ENCODE measurements at places on chromosomes 12 and 14. TPM values are rescaled to one million over a fixed set of nuclear protein-coding genes. Genes with fewer than 3 reads are reported as not detected.
A peak's percentile ranks its signal among the peaks of the same experiment; 100 is the strongest.

DNA sequence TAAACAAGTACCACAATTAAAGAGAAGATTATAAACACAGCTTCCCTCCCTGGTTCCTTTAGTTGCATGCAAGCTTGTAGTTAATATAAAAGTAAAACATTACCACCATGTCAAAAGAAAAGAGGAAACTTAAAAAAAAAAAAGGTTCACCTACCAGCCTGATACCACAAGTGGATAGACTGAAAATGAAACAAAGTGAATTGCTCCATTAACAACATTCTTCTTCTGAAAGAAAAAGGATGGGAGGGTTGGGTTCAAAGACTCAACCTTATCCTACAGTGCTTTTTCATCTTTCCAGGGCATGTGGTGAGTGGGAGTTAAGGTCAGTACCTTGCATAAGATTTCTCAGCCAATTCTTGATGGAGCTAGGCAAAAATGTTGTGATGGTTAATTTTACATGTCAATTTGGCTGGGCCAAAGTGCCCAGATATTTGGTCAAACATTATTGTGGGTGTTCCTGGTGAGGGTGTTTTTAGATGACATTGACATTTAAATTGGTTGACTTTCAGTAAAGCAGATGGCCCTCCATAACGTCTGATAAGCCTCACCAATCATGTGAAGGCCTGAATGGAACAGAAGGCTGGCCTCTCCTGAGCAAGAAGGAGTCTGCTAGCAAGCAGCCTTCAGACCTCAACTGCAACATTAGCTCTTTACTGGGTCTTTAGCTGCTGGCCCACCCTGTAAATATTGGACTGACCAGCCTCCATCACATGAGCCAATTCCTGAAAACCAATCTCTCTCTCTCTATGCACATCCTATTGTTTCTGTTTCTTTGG, 28.8 kb downstream of the VCPKMT start:
- no peak for DNase-seq
- H3K27me3 ChIP-seq: no peaks in the 10 kb centered on the region
- H3K36me3 ChIP-seq: peaks cover 2% of the 10 kb centered on the region
- no peaks in the 10 kb centered on the region for H3K4me1 ChIP-seq
- H3K27ac ChIP-seq: no peak overlapping the region

DNA sequence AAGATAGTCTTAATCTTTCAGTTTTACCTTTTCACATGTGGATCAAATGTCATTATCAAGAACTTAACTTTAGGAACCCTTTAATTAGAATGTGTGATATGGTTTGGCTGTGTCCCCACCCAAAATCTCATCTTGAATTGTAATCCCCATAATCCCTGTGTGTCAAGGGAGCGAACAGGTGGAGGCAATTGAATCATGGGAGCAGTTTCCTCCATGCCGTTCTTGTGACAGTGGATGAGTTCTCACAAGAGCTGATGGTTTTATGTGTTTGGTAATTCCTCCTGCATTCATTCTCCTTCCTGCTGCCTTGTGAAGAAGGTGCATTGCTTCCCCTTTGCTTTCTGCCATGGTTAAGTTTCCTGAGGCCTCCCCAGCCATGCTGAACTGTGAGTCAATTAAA, 160.6 kb downstream of the MON2 start:
- no peaks in the 10 kb centered on the region for H3K36me3 ChIP-seq
- H3K27me3 ChIP-seq: peaks cover 8% of the 10 kb centered on the region
- no peak overlapping the region for H3K4me3 ChIP-seq
- no peak overlapping the region for H3K27ac ChIP-seq
- no peak for DNase-seq
- H3K4me1 ChIP-seq: no peaks in the 10 kb centered on the region

GRCh38 chr12:84341467-84342193, 571.0 kb downstream of the SLC6A15 start:
- H3K27ac ChIP-seq: no peak overlapping the region
- no peak overlapping the region for H3K4me3 ChIP-seq
- no peaks in the 10 kb centered on the region for H3K27me3 ChIP-seq
- H3K36me3 ChIP-seq: no peaks in the 10 kb centered on the region

Gene TAS2R31
- 3.2 TPM for total RNA-seq

DNA sequence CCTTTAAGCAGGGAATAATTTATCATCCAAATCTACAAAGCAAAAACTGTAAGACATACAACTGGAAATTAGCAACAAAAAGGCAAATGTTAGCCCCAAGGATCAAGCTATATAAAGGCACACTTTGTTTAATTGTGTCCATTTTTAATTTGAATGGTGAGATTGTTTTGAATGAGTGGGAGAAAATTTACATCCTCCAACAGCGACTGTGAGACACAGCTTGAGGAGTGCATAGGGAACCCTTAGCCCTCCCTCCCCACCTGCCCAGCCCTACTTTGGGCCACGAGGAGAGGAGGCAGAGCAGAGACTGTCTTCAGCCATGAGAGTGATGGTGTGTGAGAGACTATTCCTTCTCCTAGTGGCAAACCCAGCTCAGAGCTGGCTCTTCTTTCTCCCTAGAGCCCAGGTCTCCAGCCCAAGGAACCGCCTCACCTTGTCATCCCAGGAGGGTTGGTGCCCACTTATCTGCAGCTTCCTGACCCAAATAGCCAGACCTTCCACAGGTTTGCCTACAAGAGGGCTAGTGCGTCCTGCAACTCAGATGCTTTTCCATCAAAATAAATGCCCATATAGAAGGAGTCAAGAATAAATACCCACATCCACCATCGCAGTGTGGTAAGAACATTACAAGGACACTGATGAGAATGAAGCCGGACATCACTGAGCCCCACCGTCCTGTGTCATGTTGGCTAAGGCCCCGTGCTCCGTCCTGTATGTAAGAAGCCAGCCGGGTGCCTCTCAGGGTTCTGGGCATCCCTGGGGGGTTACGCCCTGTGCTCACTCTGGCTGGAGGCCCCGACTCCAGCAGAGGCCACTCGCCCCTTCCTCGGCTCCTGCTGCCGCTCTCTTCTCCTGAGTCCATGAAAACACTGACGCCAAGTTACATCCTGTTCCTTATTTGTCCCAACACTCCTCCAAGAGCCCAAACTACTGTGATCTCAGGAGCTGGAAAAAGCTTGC, 36.4 kb upstream of the C14orf180 start:
- no peak overlapping the region for H3K27ac ChIP-seq
- no peak for DNase-seq
- H3K27me3 ChIP-seq: peaks cover 17% of the 10 kb centered on the region
- peaks cover 13% of the 10 kb centered on the region for H3K4me1 ChIP-seq
- no peaks in the 10 kb centered on the region for H3K36me3 ChIP-seq
- no peak overlapping the region for H3K4me3 ChIP-seq

GRCh38 chr12:111276146-111276545, 92.7 kb downstream of the PHETA1 start:
- peaks cover 2% of the 10 kb centered on the region for H3K27me3 ChIP-seq
- H3K36me3 ChIP-seq: peaks cover 3% of the 10 kb centered on the region
- no peaks in the 10 kb centered on the region for H3K4me1 ChIP-seq

Gene OAS2
- 25.9 TPM for total RNA-seq

Gene OVCH1
- not detected for total RNA-seq

Gene ADAMTS20
- not detected for total RNA-seq

- DNase-seq: no peak
- H3K4me3 ChIP-seq: no peak overlapping the region
- no peaks in the 10 kb centered on the region for H3K4me1 ChIP-seq
- H3K27ac ChIP-seq: no peak overlapping the region
- H3K27me3 ChIP-seq: no peaks in the 10 kb centered on the region
Measured at GRCh38 chr14:76282581-76282980, 93.4 kb upstream of the ESRRB start.

DNA sequence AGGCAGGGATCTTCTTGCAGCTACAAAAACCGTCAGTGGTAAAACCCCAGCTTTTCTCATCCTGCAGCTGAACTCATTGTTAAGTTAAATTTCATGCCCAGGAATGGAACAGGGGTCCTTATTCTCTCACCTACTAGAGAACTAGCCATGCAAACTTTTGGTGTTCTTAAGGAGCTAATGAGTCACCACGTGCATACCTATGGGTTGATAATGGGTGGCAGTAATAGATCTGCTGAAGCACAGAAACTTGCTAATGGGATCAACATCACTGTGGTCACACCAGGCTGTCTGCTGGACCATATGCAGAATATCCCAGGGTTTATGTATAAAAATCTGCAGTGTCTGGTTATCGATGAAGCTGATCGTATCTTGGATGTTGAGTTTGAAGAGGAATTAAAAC, 68.9 kb downstream of the DCAF5 start:
- no peaks in the 10 kb centered on the region for H3K27me3 ChIP-seq
- DNase-seq: no peak
- peaks cover 4% of the 10 kb centered on the region for H3K4me1 ChIP-seq
- H3K4me3 ChIP-seq: no peak overlapping the region
- H3K36me3 ChIP-seq: peaks cover 9% of the 10 kb centered on the region

GRCh38 chr12:24821691-24822090, 127.2 kb downstream of the BCAT1 start:
- no peak overlapping the region for H3K27ac ChIP-seq
- H3K36me3 ChIP-seq: no peaks in the 10 kb centered on the region
- no peaks in the 10 kb centered on the region for H3K4me1 ChIP-seq
- no peak overlapping the region for H3K4me3 ChIP-seq

GRCh38 chr12:25106818-25107217, 88.1 kb downstream of the DNAI7 start:
- no peak overlapping the region for H3K27ac ChIP-seq
- no peaks in the 10 kb centered on the region for H3K36me3 ChIP-seq
- no peaks in the 10 kb centered on the region for H3K27me3 ChIP-seq
- no peak for DNase-seq

DNA sequence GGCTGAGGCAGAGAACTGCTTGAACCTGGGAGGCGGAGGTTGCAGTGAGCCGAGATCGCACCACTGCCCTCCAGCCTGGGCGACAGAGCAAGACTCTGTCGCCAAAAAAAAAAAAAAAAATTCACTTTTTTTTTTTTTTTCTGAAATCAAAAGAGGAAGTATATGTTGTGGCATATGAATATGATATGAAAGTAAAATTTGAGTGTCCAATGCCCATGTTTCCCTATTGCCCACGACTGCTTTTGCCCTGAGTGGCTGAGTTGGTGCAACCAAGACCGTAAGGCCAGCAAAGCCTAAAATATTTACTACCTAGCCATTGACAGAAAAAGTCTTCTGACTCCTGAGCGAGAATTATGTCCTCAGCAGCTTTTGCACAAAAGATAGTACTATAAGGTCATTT, 101.7 kb upstream of the PARP11 start:
- H3K27ac ChIP-seq: no peak overlapping the region
- no peaks in the 10 kb centered on the region for H3K36me3 ChIP-seq
- no peak overlapping the region for H3K4me3 ChIP-seq

- H3K27ac ChIP-seq: no peak overlapping the region
- peak; percentile 68 for DNase-seq
- H3K36me3 ChIP-seq: peaks cover 3% of the 10 kb centered on the region
- H3K4me3 ChIP-seq: no peak overlapping the region
Measured at GRCh38 chr14:88835661-88836060, 11.2 kb downstream of the TTC8 start.

Gene NRIP2
- 1.1 TPM for total RNA-seq

GRCh38 chr14:67464879-67465278, 23.6 kb downstream of the TMEM229B start:
- no peak overlapping the region for H3K27ac ChIP-seq
- H3K4me3 ChIP-seq: no peak overlapping the region
- DNase-seq: no peak
- no peaks in the 10 kb centered on the region for H3K36me3 ChIP-seq
- peaks cover 3% of the 10 kb centered on the region for H3K27me3 ChIP-seq
- H3K4me1 ChIP-seq: no peaks in the 10 kb centered on the region

GRCh38 chr12:80032946-80033345, 66.4 kb upstream of the OTOGL start:
- peak; percentile 9 for DNase-seq
- no peaks in the 10 kb centered on the region for H3K4me1 ChIP-seq
- H3K4me3 ChIP-seq: no peak overlapping the region
- H3K27ac ChIP-seq: no peak overlapping the region
- H3K36me3 ChIP-seq: no peaks in the 10 kb centered on the region

- H3K4me1 ChIP-seq: no peaks in the 10 kb centered on the region
- no peaks in the 10 kb centered on the region for H3K36me3 ChIP-seq
- no peak overlapping the region for H3K27ac ChIP-seq
- H3K4me3 ChIP-seq: no peak overlapping the region
Measured at GRCh38 chr12:81229759-81230158, 151.9 kb downstream of the ACSS3 start.

- peak; percentile 71 for DNase-seq
- no peaks in the 10 kb centered on the region for H3K27me3 ChIP-seq
- H3K4me1 ChIP-seq: no peaks in the 10 kb centered on the region
- H3K27ac ChIP-seq: peak overlapping the region; percentile 37
- H3K36me3 ChIP-seq: no peaks in the 10 kb centered on the region
Measured at GRCh38 chr14:56120091-56120691, 2.0 kb downstream of the PELI2 start.
